Tibial artery (tissue), 4 donors: ENCODE measurements at places on chromosomes 2 and 18.

- DNase-seq, result no peak
These were observed 44.9 kb upstream of the ITPRID2 start for GRCh38 chr2:181846399-181847197.

DNA sequence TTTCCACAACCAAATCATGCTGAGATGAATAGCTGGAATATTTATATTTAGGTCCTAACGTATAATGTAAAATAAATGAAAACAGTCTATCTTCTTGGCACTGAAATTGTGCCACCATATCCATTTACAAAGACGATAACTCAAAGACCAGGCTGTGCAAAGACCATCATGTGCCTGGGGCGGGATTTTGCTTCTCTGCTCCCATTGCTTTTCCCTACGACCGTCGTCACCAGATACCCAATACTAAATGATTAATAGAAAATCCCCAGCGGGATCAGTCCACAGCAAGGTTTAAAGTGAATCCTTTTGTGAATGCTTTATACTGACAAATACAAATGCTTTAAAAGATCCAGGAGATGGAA, 194.3 kb upstream of the ARL4C start:
- no peak for DNase-seq

DNA sequence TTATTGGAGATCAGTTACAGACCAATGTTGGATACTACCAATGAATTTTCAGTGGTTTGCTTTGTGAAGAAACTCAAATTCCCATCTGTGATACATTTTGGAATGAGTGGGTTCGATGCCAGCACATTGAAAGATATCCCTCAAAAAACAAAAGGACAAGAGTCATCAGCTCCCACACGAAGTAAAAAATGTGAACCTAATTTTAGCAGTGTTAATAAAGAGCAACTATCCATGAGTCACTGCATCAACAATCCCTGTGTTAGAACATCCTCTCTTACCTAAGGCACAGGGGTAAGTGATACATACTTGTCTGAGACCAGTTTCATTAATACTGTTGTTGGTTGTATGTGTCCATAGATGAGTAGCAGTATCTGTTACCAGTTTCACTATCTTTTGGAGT, 551.8 kb upstream of the SOX11 start:
- no peak for DNase-seq

DNA sequence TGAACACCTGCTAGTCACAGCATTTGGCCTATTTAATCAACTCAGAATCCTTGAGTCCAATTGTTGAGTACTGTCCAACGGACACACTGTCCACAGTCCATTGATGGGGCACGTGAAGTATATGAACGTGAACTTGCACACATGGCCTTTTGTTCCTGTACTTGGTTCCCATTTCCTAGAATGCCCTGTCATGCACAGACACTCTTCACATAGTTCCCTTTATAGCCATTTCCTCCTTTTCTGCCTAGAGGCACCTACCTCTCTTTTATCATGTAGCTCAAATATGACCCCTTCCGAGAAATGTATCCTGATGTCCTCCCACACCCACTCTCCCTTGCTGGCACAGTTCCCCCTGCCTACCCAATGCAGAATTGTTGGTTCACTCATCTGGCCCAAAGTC, 8.7 kb upstream of the CRYGA start:
- DNase-seq, result peak; percentile 26

GRCh38 chr2:224786848-224787247, 70.7 kb upstream of the CCDC195 start:
- DNase-seq, result no peak

- no peak for DNase-seq
These were observed 89.0 kb downstream of the SPRED2 start for GRCh38 chr2:65343386-65343785.

- DNase-seq, result no peak
These were observed 115.1 kb downstream of the PLCL1 start for GRCh38 chr2:197919487-197919886.

GRCh38 chr18:10170375-10170774, 256.6 kb downstream of the VAPA start:
- no peak for DNase-seq

GRCh38 chr18:11066038-11066437, 83.3 kb downstream of the PIEZO2 start:
- no peak for DNase-seq

- peak; percentile 87 for DNase-seq
These were observed at the start of gene APCDD1 for GRCh38 chr18:10453806-10454680. APCDD1 (plus strand) TSS chr18:10454635; CDS start chr18:10454982, 347 bp downstream.

DNA sequence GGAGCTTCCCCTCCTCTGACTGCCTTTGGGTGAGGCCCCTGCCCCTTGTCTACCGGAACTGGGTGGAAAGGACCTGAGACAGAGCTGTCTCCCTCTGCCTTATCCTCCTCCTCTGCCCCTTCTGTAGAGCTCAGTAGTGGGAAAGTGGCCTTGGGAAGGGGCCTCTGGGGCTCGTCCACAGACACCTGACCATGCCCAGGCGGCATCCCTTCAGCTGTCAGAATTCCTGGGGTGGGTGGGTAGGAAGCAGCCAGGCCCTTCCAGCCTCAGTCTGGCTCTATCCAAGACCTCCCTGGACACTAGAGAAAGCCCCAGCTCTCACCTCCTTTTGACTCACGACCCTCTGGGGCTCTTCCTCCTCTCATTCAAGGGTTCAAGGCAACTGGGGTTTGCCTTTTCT, 35.6 kb downstream of the B3GNT2 start:
- no peak for DNase-seq

DNA sequence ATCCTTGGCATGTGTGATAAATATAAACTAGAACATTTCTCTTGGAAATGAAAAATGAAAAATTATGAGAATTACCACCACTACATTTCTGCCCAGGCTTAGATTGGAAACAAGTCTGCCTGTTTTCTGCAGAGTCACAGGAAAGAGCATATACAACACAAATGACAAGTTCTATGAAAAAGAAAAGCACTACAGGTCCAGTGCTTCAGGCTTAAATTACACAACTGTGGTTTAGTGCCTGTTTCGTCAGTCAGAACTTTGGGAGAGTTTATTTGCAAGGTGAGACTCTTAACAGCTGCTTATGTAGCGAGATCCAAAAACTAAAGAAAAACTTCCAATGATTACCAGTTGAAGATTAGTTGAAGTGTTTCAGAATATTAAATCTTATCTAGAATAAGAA, 68.9 kb downstream of the RTN4 start:
- DNase-seq, result no peak

DNA sequence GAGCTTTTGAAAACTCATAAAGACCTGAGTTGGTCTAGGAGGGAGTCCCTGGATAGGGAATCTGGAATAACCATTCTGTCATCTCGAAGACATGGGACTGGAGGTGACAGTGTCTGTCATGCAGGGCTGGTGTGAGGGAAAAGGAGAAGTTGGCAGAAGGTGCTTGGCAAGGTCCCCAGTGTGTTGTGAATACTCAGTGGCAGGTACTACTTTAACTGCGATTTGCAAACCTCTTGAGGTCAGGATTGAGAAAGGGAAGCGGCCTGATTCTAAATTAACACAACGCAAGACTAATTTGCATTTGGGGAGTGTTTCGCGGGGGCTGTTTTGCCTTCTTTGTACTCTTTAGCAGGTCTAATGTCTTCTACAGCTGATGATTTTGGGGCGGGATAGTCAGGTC, 77.0 kb upstream of the TMEM200C start:
- DNase-seq, result no peak

- no peak for DNase-seq
These were observed 3.1 kb downstream of the TMEM247 start for GRCh38 chr2:46482490-46482889.

DNA sequence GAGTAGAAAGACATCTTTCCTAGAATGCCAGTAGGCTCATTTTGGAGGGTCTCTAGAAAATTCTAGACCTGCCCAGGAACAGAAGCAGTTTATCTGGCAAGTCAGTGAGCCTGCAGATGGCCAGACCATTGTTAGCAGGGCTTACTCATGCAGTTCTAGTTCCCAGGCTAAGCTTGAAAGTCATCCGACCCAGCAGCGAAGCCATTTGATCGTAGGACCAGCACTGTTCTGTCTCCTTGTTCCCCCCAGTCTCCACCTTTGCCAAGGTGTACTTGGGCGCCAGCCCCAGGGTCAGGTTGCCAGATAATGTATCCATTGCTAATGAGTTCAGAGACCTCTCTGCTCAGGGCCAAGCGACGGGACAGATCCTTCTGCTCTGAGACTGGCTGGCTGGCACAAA, 70.1 kb downstream of the EPAS1 start:
- DNase-seq, result no peak

GRCh38 chr2:126634273-126634861, 21.6 kb upstream of the GYPC start:
- DNase-seq, result no peak

DNA sequence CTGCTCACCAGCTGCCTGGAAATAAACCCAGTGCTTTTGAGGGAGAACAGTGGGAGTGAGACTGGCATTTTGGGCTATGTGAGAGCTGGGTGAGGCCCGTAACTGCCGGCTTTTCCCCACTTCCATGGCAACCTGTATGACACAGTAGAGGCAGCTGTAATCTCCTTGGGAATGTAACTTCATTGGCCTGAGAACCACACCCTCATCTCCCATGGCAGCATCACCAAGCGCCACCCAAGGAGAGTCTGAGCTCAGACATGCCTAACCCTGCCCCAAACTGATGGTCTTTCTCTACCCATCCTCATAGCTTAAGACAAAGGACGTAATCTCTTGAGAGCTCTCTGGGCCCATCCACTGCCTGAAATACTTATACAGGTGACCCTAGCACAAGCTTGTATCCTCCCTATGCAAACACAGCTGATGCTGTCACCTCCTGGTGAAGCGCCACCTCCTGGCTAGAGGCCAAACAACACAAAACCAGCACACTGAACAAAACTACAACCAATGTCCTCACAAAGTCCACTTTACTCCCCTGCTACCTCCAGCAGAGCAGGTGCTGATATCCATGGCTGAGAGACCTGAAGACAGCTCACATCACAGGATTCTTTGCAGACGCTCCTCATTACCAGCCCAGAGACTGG, 763.4 kb upstream of the NRXN1 start:
- no peak for DNase-seq

DNA sequence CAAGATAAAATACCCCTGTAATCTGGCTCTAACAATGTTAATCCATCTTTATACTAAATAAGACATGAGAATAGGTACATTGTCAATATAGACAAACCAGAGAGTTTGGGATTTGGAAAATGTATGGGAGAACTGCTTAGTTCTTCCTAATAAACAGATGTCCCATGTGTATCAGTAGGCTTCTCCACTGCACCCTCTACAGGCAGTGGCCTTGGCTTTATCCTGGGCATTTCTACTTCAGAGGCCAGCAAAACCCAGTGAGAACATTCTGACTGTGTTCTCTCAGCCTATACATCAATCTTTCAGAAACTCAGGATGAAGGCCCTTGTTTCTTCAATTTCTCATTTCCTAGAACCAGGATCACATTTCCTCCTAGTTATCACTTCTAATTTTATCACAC, 1167.5 kb upstream of the ACVR2A start:
- no peak for DNase-seq

DNA sequence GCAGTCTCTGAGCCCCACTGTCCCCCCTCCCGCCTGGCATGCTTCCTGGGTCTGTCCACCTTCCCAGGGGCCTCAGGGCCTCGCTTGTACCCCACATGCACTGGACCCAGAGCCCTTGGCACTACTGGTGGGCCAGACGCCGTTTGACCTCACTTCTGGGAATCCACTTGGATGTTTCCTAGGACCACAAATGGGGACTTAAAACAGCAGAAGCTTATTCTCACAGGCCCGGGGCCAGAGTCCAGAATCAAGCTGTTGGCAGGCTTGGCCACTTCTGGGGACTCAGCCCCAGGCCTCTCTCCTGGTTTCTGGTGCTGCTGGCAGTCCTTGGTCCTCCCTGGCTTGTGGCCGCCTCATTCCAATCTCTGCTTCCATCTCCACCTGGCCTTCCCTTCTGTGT, 19.6 kb downstream of the ANO7 start:
- no peak for DNase-seq

DNA sequence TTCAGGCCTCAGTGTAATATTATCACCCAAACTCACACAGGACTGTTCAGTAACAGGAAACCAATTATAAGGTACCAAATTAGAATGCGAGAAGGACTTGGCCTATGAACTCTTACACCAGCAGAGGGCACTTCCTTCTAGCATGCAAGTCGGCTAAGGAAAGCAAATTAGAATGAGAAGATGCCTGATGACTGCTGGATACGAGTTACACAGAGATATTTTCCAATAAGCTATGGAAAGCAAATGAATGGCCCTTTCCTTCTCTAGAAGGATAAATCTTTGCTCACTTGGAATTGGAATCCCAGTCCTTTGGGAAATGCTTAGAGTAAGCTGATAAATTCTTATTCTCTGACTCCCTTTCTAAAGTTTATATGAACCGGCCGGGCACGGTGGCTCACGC, 109.8 kb downstream of the AP1S3 start:
- no peak for DNase-seq

- DNase-seq, result no peak
These were observed 105.3 kb downstream of the CABLES1 start for GRCh38 chr18:23240609-23240930.

GRCh38 chr18:46894124-46894523, 23.2 kb downstream of the PIAS2 start:
- no peak for DNase-seq

DNA sequence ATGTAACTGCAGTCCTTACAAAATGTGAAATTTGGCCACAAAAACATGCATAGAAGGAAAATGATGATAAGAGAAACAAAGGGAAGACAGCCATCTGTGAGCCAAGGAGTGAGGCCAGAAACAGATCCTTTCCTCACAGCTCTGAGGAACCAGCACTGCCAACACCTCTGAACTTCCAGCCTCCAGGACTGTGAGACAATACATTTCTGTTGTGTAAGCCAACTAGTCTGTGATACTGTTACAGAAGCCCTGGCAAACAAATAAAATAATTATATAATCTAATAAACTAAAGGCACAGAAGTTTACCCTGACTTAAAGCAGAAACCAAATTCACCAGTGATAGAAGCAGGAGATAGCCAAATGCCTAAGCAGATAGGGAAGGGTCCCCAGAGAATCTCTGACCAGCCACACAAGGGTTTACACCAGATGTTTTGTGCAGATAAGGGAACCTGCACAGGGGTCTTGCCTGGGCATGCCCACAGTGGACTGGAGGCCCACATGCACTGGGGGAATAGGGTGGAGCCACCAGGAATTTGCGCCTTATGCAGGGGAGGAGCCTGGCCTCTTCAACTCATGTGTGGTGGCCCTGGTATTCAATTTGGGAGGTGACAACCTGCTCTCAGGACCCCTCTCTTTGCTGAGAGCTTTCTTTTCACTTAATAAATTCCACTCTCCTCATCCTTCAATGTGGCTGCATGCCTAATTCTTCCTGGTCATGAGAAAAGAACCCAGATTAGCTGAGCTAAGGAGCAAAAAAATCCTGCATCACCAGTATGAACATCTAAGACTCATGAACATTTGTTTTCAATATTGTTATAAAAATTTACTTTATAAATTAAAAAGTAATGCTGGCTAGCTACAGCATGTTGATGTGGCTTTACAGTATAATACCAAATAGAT, 3.8 kb upstream of the GCC2 start:
- DNase-seq, result no peak
